ENCODE measurements at places on chromosomes 7 and 10. TPM values are rescaled to one million over a fixed set of nuclear protein-coding genes. Genes with fewer than 3 reads are reported as not detected.

The CYP3A4 gene
- not detected for total RNA-seq

The CALML3 gene
- total RNA-seq: not detected

The ITIH2 gene
- total RNA-seq: not detected

The LRRD1 gene
- total RNA-seq: not detected

The INMT gene
- total RNA-seq: 0.11 TPM

The TACC2 gene
- 3.5 TPM for total RNA-seq

The SPDYE1 gene
- total RNA-seq: not detected

The RNF133 gene
- total RNA-seq: 1.1 TPM

The AQP1 gene
- total RNA-seq: 0.50 TPM

All from uterine smooth muscle cell (primary cell).